Upper lobe of left lung (tissue), 6 donors: ENCODE measurements at places on chromosomes 12 and 14. TPM values are rescaled to one million over a fixed set of nuclear protein-coding genes. Genes with fewer than 3 reads are reported as not detected.

Gene IAPP
- total RNA-seq, result not detected

Gene CAMKK2
- total RNA-seq, result 27.7 TPM

Gene LRIG3
- total RNA-seq, result 18.3 TPM

Gene C12orf54
- total RNA-seq, result not detected

Gene KRT6C
- total RNA-seq, result not detected

Gene PMCH
- not detected for total RNA-seq

Gene FAM181A
- 1.6 TPM for total RNA-seq

Gene GPR84
- total RNA-seq, result not detected

Gene INHBE
- not detected for total RNA-seq

Gene KIF26A
- 1.8 TPM for total RNA-seq

Gene SERPINA9
- not detected for total RNA-seq

DNA sequence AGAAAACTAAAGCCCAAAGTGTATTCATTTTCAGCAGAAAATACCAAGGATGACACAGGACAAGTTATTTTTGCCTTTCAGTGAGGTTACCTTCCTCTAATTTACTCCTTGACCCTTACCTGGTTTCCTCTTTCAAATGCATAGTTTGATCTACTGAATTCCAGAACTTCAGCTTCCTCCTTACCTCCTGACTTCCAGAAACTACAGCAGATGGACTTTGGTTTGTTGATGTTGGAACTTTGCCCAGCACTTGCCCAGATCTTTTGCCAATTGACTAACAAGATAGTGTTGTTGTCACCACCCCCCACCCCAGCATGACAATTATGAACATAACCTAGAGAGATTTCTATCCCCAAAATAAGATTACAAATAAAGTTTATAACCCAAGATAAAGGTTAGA, 63.2 kb downstream of the NAV3 start:
- H3K36me3 ChIP-seq, result no peaks in the 10 kb centered on the region
- no peaks in the 10 kb centered on the region for H3K4me1 ChIP-seq
- DNase-seq, result no peak
- H3K27ac ChIP-seq, result no peak overlapping the region
- H3K27me3 ChIP-seq, result no peaks in the 10 kb centered on the region

DNA sequence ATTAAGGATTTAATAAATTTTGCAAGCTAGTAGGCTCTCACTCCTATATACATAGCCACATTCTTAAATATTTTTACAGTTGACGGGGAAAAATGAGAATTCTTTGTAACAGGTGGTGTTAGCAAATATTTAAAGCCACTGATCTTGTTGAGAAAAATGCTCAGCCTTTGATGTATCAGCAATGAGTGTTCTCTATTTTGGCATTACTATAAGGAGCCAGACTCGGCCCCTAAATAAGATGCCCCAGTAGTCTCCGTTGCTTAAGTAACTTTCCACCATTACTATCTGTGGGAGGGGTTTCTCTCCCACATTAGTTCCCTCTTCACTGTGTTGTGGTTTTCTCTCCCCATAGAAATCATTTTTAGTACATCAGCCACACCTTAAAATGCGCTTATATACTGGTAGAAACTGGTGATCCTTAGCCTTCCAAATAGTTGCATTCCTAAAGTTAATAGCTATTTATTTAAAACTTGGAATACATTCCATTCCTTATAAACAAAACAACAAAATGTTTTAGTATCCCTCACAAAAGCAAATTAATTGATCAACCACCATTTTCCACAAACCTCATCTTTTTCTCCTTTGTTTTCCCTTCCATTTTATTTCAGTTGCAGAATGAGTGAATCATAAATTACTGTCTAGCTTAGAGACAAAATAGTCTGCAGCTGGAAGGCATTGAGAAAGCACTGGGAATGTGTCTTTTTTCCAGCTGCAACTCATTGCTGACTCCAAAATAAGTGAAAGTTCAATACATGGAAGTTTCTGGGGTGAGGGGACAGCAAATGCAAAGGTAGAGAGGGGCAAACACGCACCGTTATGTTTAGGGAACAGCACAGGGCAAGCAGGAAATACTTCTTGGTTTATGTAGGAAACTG, 84.7 kb upstream of the FERMT2 start:
- H3K27me3 ChIP-seq, result no peaks in the 10 kb centered on the region
- H3K36me3 ChIP-seq, result no peaks in the 10 kb centered on the region
- no peak for DNase-seq
- H3K27ac ChIP-seq, result no peak overlapping the region
- H3K4me3 ChIP-seq, result no peak overlapping the region

DNA sequence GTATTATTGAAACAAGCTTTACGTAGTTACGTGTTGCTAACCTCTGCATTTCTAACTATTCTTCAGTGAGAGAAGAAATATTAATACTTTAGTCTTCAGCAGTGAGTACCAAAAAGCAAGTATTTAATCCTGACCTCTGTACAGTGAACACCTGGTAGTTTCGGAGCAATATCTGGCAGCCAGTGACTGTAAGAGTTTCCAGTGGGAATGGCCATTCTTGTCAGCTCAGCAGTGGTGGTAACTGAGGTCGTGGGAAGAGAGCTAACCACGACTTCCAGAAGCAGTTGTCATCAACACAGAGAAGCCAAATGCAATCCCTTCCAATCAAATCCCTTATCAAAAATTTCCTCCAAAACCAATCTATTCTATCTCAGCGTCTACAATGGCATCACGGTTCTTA, 1500.2 kb upstream of the FLRT2 start:
- no peak overlapping the region for H3K27ac ChIP-seq
- H3K4me3 ChIP-seq, result no peak overlapping the region
- DNase-seq, result no peak
- H3K27me3 ChIP-seq, result no peaks in the 10 kb centered on the region

DNA sequence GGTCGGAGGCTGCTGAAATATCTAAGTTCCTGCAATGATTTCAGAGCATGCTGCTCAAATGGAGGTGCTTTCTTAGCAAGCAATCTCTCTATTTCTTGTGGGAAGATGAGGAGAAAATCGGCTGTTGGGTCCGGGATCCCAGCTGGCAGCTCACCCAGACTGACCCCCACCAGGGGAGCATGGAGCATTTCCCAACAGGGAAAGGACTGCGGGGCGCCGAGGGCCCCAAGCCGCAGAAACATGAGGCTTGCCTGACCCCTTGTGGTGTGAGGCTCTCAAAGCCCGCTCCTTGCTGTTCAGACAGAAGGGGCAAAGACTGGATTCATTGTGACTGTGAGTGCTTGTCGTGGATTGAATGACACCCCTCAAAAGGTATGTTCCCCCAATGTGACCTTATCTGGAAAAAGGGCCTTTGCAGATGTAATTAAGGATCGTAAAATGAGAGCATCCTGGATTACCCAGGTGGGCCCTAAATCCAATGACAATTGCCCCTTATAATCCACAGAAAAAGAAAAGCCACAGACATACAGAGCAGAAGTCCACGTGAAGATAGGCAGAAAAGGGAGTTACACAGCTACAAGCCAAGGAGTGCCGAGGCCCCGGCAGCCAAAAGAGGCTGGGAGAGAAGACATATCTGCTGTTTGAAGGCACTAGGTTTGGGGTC, 116.3 kb upstream of the VASH1 start:
- no peaks in the 10 kb centered on the region for H3K4me1 ChIP-seq
- H3K27me3 ChIP-seq, result no peaks in the 10 kb centered on the region
- no peak overlapping the region for H3K27ac ChIP-seq
- no peaks in the 10 kb centered on the region for H3K36me3 ChIP-seq
- no peak overlapping the region for H3K4me3 ChIP-seq
- no peak for DNase-seq

DNA sequence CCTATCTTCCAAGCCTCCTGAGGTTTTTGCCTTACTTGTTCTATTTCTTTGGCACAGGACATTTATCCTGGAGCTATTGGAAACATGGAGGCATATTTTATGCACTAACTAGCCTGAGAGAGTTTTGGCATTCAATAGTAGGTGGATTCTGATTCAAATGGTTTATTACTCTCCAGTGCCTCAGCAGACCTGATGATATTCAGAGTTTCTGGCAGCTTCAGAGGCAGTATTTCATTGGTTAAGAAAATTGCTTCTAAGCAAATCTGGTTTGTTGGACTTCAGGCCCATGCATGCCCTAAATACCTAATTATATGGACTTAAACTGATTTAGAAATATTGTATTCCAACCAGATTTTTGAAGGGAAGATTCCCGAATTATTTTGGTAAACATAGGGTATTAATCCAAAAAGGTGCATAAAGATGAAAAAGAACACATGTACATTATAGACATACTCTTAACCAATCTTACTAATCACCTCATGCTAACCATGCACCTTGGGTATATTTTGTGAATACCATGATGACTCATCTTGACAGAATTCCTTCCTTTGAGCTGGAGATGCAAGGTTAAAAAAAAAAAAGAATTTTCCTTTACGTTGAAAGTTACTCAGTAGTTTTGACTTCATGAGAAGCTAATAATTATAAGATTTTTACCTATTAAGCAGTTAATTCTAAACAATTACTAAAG, 44.3 kb upstream of the KTN1 start:
- no peak overlapping the region for H3K4me3 ChIP-seq
- DNase-seq, result no peak
- no peaks in the 10 kb centered on the region for H3K4me1 ChIP-seq
- no peaks in the 10 kb centered on the region for H3K36me3 ChIP-seq
- no peak overlapping the region for H3K27ac ChIP-seq

GRCh38 chr14:100736269-100737180, 9.8 kb downstream of the DLK1 start:
- no peaks in the 10 kb centered on the region for H3K27me3 ChIP-seq
- no peak overlapping the region for H3K27ac ChIP-seq
- H3K4me3 ChIP-seq, result no peak overlapping the region
- no peaks in the 10 kb centered on the region for H3K36me3 ChIP-seq
- peak; percentile 12 for DNase-seq

- peak overlapping the region; percentile 94 for H3K27ac ChIP-seq
- H3K27me3 ChIP-seq, result no peaks in the 10 kb centered on the region
- peak overlapping the region; percentile 94 for H3K4me3 ChIP-seq
- H3K4me1 ChIP-seq, result peaks cover 27% of the 10 kb centered on the region
Observed at GRCh38 chr12:754851-755562, 2.6 kb downstream of the WNK1 start.

DNA sequence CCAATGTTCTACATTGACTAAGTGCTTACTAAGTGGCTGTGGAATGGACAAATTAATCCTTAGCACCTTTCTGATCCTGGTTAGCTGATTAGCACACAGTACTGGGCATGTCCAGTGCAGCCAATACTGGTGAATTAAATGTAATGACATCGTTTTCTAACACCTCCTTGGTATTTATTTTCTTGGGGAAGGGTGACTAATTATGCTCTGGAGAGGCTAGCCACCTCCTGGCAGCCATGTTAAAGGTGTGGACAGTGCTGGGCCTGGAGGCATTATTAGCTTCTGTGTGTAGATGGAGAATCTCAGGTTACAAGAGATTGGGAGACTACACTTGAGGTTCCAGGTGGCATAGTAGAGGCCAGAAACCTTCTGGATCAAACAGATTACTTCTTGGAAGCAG, 230.9 kb upstream of the DDHD1 start:
- H3K4me1 ChIP-seq, result no peaks in the 10 kb centered on the region
- H3K36me3 ChIP-seq, result no peaks in the 10 kb centered on the region
- H3K27ac ChIP-seq, result no peak overlapping the region
- DNase-seq, result no peak

GRCh38 chr14:94823556-94824341, 53.8 kb upstream of the GSC start:
- H3K4me1 ChIP-seq, result no peaks in the 10 kb centered on the region
- no peak for DNase-seq
- H3K36me3 ChIP-seq, result no peaks in the 10 kb centered on the region
- H3K27me3 ChIP-seq, result no peaks in the 10 kb centered on the region
- no peak overlapping the region for H3K27ac ChIP-seq
